ENCODE measurements at places on chromosomes 3 and 15.
A peak's percentile ranks its signal among the peaks of the same experiment; 100 is the strongest.

DNA sequence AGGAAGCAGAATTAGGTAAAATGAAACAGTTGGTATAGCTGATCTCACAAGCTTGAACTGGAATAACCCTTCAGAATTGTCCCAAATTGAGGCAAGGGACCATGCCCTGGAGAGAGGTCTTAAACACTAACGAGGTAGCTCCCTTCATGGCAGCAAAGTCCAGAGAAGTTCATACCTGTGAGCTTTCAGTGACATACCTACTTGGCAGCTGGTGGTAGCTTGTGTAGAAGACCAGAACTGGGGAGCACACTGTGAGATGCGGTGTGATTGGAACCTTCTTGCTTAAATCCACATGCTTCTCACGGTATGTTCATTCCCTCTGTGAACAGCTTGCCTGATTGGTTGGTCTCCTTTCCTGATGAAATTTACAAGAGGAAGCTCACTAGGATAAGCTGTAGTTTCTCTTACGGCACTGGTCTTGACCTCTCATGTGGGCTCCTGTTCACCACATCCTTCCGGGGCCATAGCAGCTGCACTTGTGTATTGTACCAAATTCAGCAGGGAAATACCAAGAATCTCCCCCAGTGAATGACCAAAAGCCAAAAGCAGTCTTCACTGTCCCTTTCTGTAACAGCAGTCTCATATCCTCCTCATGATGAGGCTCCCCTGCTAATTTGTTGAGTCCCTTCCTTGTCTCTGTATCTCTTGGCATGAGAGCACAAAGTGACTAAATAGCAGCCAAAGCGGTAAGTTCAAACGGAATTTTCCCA, 483.7 kb upstream of the FRG2C start:
- no peak for DNase-seq

GRCh38 chr15:90013503-90013937, 12.4 kb downstream of the ZNF710 start:
- DNase-seq: no peak

GRCh38 chr3:191414286-191414685, 46.7 kb upstream of the PYDC2 start:
- DNase-seq: no peak

DNA sequence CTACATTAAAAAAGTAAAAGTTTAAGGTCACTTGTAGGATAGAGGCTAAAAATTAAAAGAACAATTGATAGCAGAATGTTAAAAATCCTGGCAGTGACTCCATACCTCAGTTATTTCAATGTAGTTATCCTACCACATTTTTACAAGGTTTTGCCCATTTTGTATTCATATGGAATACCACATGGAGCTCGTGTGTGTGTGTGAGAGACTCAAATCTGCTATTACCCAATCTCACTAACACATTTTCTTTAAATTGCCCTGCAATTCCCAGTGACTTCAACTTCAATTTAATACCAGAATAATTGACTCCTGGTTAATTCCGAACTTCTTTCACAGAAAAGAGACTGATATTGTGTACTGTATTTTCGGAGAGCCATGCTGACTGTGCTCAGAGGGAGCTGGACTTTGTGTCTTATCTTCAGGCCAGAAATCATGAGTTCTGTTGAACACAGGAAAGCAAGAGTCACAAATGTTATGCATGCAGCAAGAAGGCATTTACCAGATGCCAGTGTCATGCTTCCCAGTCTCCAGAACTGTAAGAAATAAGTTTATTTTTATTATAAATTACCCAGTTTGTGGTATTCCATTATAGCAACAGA, 529.0 kb upstream of the NECTIN3 start:
- no peak for DNase-seq

DNA sequence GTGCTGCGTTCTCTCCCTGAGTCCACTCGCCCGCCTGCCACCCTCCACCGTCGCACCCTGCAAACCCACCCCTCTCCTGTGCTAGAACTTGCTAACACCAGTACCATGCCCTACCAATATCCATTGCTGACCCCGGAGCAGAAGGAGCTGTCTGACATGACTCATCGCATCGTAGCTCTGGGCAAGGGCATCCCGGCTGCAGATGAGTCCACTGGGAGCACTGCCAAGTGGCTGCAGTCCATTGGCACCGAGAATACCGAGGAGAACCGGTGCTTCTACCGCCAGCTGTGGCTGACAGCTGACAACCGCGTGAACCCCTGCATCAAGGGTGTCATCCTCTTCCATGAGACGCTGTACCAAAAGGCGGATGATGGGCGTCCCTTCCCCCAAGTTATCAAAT, 4.9 kb upstream of the ALAS1 start:
- DNase-seq: no peak

- no peak for DNase-seq
Measured at GRCh38 chr3:50551681-50552435, 15.7 kb downstream of the C3orf18 start.

GRCh38 chr3:119227070-119227850, 13.4 kb downstream of the B4GALT4 start:
- DNase-seq: no peak

- no peak for DNase-seq
Measured at GRCh38 chr3:40994611-40995010, 204.7 kb upstream of the CTNNB1 start.

DNA sequence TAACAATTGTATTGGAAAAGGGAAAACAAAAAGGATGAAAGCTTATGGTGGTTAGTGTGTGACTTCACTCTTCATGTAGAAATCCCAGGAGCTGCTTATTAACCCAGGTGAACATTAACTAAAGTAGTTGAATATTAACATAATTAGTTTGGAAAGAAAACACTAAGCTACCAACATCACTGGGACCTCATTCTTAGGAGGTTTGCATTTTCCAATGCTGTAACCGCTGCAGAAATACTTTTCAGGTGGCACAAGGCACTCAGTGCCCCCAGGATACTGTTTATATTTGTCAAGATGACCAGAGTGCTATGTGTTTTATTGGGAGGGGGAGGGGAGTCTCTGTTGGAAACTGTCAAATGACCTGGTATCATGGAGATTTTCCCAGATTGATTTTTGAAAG, 25.9 kb upstream of the VILL start:
- no peak for DNase-seq

DNA sequence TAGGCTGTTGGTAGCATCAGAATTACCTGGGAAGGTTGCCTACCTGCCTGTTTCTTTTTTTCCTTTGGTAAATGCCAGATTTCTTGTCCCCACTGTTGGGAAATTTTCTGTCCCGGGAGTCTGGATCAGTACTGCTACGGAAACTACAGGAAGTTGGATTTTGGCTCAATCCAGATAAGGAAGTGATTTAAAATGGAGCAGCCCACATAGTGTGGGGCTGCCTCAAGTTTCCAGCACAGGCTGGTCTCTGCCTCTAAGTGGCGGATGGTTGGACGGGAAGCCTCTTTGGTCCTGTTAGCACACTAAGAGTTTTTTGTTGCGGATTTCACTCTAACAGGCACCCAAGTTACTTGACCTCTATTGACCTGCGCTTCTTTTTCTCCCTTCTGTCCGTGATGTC, 54.7 kb downstream of the EEFSEC start:
- no peak for DNase-seq

- DNase-seq: peak; percentile 18
Measured at GRCh38 chr15:88246666-88247446, 9.7 kb downstream of the NTRK3 start.

DNA sequence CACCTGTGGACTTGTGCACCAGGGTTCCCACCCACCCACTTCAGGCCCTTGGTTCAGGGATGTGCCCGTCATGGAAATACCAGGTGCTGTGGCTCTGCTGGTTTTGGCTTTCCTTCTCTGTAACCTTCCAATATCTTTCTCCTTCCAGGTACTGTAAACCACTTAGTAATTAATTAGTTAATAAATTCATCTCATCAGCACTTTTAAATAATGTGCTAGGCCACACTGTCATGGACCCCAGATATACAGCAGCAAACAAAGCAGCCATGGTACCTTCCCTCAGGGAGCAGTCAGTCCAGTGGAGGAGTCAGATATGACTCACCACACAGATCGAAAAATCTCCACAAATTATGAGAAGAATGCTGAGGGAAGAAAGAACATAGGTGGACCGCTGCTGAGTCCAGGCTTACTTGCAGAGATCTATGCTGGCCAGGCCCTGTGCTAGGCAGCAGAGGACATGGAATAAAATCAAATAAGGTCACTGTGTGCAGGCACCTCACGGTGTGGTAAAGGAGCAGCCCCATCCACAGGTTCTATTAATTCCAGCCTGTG, 6.8 kb upstream of the GATA2 start:
- no peak for DNase-seq

DNA sequence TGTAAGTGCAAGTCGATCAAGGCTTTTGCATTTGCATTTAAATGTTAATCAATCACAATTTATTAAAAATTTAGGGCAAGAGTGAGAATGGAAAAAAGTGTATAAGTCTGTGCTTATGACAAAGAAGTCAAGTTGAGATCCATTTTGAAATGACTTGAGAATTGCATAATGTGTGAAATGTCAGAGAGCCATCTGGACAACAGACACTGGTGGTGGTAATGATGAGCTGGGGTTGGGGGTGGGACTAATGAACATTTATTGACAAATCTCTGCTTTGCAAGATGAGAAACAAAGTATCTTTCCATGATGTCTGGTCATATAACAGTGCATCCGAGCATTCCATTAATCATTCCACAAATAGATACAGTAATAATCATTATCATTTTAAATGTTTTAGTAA, 89.4 kb upstream of the ZBTB20 start:
- DNase-seq: no peak

DNA sequence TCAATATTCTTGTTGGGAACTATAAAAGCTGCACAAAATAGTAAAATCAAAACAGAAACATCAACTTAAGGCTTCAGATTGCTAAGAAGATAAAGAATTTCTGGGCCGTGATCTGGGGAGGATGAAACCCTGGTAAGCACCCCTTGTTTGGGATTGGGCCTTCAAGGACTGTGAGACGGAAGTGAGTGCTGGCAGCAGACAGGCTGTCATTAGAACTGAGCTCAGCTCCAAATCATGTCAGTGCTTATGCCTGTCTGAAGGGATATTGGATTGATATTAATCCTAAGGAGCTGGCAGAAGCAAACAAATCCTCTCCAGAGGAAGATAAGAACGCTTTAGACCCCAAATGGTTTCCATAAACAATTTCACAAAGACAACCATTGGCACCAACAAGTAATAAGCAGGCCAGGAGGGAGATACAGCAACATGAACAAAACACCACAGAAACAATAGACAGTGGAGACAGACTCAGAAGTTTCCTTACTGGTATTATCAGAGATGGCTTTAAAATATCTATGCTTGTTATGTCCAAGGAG, 72.6 kb upstream of the CTXND1 start:
- DNase-seq: no peak

DNA sequence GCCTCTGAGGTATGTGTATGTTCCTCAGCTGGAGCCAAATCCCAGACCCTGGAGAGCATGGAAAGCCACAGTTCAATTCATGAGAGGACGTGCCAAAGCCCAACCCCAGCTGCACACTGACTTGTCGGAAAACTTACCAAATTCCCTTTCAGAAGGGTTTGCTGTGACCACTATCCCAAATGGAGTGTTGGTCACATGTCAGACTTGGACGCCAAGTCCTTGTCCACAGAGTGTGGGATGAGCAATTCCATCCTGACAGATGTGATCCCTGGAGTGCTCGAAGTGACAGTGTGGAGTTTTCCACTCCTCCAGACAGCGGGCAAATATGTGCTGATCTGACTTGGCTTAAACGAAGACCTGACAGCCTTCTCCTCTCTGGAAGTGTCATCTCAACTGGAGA, 71.2 kb downstream of the RORA start:
- no peak for DNase-seq

DNA sequence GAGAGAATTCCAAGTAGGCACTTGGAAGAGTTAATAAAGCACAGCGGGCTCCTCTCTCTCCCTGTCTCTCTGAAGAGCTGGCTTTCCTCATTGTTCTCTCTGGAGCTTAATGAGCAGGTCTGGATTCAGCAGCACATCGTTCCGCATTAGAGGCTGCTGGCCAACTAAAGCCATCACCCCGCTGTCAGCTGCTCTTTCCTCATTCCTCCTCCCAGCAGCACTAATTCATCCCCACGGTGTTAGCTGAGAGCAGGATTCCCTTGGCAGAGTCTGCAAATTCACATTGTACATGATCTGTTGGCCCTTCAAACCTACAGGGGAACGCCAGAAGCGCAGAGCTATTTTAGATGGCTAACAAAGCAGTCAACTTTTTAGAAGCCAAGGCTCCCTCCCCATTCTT, 44.2 kb downstream of the SGO1 start:
- no peak for DNase-seq

GRCh38 chr15:36186376-36186775, 393.1 kb upstream of the CDIN1 start:
- DNase-seq: no peak

DNA sequence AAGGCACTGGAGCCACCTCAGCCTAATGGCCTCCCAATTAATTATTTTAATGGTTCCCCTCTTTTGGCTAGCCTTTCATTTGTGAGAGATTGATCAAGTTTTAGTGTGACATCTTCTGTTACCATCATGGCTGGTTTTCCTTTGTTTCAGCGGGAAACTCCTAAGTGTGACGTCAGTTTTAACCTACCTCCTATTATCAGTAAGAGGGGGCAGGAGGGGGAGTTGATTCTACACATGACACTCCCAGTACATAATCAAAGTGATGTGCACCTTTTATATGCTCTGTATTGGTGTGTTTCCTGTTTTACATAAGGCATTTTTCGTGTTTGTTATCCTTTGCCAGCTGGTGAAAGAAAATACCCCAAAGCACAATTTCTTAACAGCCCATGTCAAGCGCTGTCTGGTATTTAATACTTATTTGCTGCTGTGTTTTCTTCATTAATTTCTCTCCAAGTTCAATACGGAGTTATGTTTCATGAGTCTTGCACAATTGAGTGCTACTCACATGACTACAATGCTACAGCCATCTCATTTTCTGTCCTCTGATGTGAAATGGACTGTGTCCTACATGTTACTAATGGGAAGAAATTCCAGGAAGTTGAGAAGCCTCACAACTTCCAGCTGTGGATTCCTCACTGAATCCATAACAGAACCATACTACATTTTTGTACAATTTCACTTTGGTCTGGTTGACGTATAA, 52.2 kb upstream of the POLR2M start:
- no peak for DNase-seq

DNA sequence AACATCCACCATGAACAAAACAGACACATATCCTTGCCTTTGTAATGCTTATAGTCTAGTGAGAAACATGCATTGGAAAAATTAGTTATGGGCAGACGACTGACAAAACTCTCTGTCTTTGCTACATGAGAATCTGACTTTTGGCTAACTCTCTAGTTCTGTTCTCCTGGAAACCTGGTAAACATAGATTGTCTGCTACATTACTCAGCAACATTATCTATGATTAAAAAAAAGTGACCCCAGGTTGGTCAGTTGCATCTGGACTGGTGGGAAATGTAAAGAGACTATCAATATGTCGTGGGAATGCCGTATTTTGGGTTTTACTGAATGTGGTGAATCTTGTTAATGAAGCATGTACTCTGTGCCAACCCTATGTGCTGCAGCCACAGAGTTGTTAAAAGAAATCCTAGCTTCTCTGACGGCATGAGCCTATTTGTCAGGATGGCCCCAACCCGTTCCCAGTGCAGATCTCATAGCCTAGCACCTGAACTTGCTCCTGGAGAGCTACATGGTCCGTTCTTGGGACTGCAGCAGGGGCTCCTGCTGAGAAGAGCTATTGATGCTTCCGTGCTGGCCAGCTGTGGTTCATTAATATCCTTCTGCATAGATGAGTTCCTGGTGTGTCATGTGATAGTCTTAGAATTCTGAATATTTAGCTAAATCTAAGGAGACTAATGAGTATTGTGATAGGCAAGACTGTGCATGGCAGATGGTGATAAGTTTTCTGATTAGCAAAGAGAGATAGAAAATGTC, 311.7 kb upstream of the ZNF717 start:
- no peak for DNase-seq

- DNase-seq: no peak
Measured at GRCh38 chr3:79632842-79633241, 135.0 kb downstream of the ROBO1 start.

- no peak for DNase-seq
Measured at GRCh38 chr3:100136921-100137320, 22.6 kb upstream of the FILIP1L start.
